ENCODE measurements at places on chromosomes 16 and 17. TPM values are rescaled to one million over a fixed set of nuclear protein-coding genes. Genes with fewer than 3 reads are reported as not detected.

Gene BMERB1
- total RNA-seq: 26.4 TPM

Gene PTRH2
- total RNA-seq: 19.4 TPM

Gene CSF3
- total RNA-seq: not detected

Gene MYH8
- total RNA-seq: 442 TPM

Gene DNAJA2
- total RNA-seq: 49.7 TPM

Gene KRT20
- 0.39 TPM for total RNA-seq

Gene C16orf87
- 13.5 TPM for total RNA-seq

Gene ABAT
- total RNA-seq: 5.8 TPM

Gene KRT32
- total RNA-seq: 28.0 TPM

Gene OR4D1
- not detected for total RNA-seq

Gene RHBDF1
- 29.1 TPM for total RNA-seq

Gene FAM171A2
- total RNA-seq: 3.4 TPM

Gene ARL5C
- not detected for total RNA-seq

Gene GRB7
- 8.8 TPM for total RNA-seq

Gene ABCA6
- 46.1 TPM for total RNA-seq

Gene CCL23
- total RNA-seq: 0.39 TPM

Gene GLYR1
- total RNA-seq: 35.1 TPM

Gene DNAAF8
- 0.59 TPM for total RNA-seq

Gene LAT
- total RNA-seq: 1.6 TPM

Gene CD300E
- 1.2 TPM for total RNA-seq

Gene DOC2B
- total RNA-seq: 4.4 TPM

Gene UTS2R
- total RNA-seq: 0.20 TPM

Gene VAT1L
- 2.4 TPM for total RNA-seq

Gene RHBDF2
- total RNA-seq: 9.9 TPM

Gene SHCBP1
- total RNA-seq: 9.0 TPM

Gene CDH8
- total RNA-seq: 5.6 TPM
